Right cardiac atrium (tissue), 5 donors: ENCODE measurements at places on chromosomes 16 and 17. TPM values are rescaled to one million over a fixed set of nuclear protein-coding genes. Genes with fewer than 3 reads are reported as not detected.

DNA sequence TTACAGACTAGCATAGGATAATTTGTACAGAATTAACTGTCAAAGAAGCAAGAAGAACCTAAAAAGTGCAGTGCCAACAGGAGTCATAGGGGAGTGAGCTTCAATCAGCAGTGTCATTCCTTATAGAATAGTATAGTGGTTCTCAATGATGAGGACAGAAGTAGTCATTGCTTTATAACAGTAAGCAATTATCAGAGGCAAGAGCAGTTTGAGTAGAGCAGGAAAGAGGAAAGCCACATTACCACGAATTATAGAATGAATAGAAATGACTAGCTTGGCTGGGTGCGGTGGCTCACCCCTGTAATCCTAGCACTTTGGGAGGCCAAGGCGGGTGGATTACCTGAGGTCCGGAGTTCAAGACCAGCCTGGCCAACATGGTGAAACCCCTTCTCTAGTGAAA is 209.7 kb upstream of the TBX2 start:
- no peak for DNase-seq

The OR3A3 gene
- not detected for total RNA-seq

DNA sequence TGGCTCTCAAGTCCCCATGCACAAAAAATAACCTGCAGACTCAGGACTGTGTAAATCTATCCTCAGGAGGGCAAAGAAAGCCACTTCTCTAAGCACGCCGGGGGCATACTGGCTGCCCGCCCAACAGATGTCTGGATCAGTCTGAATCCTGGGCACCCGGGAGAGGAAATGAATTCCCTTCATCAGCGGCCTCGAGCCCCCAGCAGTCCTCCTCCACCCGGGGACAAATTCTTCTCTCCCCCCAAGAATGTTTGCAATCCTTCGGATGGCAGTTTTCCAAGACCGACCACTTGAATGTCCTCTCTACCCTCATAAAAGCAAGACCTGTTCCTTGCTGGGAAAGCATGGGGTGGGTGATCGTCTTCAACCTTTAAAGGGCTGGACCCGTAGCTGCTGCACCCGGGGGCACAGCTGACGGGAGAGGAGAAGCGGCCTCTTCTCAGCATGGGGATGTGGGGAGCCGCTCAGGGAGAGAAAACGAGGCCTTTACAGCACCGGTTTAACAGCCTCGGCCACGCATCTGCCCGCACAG is 9.4 kb upstream of the MAP2K3 start:
- DNase-seq: no peak

DNA sequence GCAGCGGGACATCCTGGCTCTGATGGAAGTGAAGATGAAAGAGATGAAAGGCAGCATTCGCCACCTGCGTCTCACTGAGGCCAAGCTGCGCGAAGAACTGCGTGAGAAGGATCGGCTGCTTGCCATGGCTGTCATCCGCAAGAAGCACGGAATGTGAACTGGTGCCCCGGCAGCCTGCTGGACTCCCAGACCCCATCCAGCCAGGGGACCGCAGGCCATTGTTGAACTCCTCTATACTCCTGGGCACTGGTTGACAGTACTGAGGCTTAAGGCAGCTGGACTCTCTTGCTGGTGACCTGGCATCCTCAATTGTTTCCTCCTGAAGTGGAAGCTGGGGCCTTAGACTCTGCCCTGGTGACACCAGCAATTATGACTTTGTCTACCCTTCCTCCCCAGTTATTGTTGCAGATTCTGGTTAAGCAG is 1.2 kb downstream of the THAP11 start:
- no peak for DNase-seq

GRCh38 chr17:6701719-6702118 is 11.4 kb downstream of the SLC13A5 start:
- DNase-seq: no peak

- DNase-seq: no peak
These were observed 1.9 kb downstream of the FLYWCH1 start for GRCh38 chr16:2913603-2914002.

The ARL5C gene
- total RNA-seq: not detected
